Vagina (tissue), 2 donors: ENCODE measurements at places on chromosomes 11 and 22. TPM values are rescaled to one million over a fixed set of nuclear protein-coding genes. Genes with fewer than 3 reads are reported as not detected.

Gene CLDN5
- total RNA-seq = 228 TPM

Gene DNAJB13
- not detected for total RNA-seq

Gene TUBA8
- 5.6 TPM for total RNA-seq

Gene HIRA
- 13.5 TPM for total RNA-seq

Gene ASCL2
- total RNA-seq = 3.7 TPM

Gene POTEH
- not detected for total RNA-seq

Gene CSNK2A3
- 1.2 TPM for total RNA-seq

Gene GPHA2
- not detected for total RNA-seq
